ENCODE measurements at places on chromosomes 3 and 15.

GRCh38 chr3:87626546-87626945 lies 350.2 kb upstream of the POU1F1 start:
- DNase-seq = no peak

GRCh38 chr3:168061332-168061996 lies 34.3 kb downstream of the GOLIM4 start:
- no peak for DNase-seq

GRCh38 chr3:39021029-39021428 lies 30.7 kb downstream of the SCN11A start:
- no peak for DNase-seq

DNA sequence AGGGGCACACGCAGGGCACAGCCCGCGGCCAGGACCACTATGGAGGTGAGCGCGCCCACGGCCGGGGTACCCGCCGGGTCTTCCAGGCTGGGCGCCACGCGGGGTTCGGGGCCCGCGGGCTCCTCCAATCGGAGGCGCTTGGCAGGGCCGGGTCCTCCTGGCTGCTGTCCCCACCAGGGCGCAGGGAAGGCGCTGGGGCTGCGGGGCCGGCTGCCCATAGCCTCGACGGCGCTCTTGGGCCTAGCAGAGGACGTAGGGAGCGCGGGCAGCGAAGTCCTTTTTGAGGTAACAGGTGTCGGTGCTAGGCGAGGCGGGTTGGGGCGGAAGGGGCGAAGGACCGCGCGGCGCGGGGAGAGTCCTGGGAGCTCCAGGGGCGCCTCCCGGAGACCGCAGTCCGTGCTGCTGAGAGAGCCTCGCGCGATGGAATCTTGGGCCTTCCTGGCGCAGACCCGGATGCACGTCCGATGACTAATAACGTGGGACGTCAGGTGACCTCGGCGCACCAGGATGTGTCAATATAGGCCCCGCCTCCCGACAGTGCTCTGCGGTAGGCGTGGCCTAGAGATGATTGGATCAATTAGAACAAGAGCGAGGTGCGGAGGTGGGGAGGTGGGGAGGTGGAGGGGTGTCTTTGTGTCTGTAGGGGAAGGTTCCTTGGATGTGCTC lies at the start of gene PRR23A:
Gene PRR23A, minus strand, starts transcription at position 218 of the 666 bp plus-strand sequence. Its CDS starts 0 bp downstream, at position 218.
- DNase-seq = no peak

GRCh38 chr3:52248816-52249547 lies 3.4 kb downstream of the PPM1M start:
- DNase-seq = no peak

DNA sequence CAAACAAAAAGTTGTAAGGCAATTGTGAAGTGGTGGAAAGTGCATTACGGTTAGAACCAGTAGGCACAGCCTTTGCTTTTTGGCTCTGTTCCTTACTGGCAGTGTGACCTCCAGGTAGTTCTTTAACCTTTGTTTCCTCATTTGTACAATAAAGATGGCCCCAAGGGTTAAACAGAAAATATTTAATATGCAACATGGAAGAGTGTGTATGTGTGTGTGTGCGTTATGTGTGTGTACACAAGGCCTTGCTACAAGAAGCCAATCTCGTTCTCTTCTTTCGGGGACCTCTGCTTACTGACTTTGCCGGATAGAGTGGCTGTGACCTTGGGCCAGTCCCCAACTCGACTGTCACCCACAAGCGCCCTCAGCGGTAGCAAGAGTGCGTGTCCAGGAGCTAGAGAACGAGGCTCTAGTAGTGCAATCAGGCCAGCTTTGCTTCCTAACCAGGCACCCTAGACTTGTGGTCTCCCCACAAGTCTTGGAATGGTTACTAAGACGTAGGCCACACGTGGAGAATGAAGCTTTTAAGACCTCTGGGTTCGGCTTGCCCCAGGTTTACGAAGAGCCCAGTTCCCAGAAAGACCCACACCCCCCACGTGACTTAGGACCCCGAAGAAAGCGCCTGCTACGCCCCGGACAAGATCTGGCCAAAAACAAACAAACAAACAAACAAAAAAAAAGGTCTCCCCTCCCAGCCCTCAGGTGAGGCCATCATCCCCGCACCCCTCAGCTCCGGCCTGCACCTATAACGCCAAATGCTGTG lies 593 bp downstream of the CIAO2A start:
- no peak for DNase-seq

- no peak for DNase-seq
These were observed 21.4 kb upstream of the MCF2L2 start for GRCh38 chr3:183449791-183450190.

All from epithelial cell of proximal tubule (primary cell).